Skin of body (tissue), 3 donors: ENCODE measurements at places on chromosomes 3 and 15. TPM values are rescaled to one million over a fixed set of nuclear protein-coding genes. Genes with fewer than 3 reads are reported as not detected.

DNA sequence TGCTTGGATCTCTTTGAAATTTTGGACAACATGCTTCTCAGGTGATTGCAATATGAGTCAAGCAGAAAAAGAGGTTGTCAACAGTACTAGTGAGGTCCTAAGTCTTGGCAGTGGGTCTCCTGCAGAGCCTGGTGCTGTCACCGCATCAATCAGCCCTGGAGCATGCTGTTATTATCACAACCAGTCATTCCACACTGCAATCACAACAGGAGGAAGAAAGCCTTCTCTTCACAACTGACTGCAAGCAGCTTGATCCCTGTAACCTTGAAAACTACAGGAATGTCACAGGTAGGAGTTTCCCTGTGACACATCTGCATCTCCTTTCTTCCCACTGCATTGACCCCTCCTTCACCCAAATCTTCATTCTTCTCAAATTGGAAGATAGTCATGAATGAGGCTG is 451.1 kb upstream of the ATP11B start:
- no peak for DNase-seq

DNA sequence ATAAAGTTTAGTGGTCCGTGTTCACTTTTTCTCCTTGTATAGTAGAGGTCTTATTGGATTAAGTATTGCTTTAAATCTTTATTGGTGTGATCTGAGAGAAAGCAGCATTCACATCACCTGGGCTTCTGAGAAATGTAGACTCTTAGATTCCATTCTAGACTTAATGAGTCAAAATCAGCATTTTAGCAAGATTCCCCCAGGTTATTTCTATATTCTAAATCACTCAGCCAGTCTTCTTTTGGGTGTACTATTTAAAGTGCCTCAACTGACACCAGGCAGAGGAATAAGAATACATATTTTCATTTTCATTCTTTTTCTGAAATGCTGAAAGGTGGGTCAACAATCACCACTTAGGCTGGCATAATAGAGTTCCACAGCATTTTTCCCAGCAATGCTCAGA is 481.7 kb downstream of the TUSC7 start:
- no peak for DNase-seq

CD200 gene
- total RNA-seq: 12.2 TPM

GRCh38 chr3:117228466-117228865 is 518.9 kb downstream of the TUSC7 start:
- no peak for DNase-seq
